ENCODE measurements at places on chromosomes 6 and 20. TPM values are rescaled to one million over a fixed set of nuclear protein-coding genes. Genes with fewer than 3 reads are reported as not detected.
A peak's percentile ranks its signal among the peaks of the same experiment; 100 is the strongest.

FAM217A gene
- total RNA-seq, result not detected

SDHAF4 gene
- total RNA-seq, result 10.6 TPM

TP53TG5 gene
- not detected for total RNA-seq

MUC21 gene
- not detected for total RNA-seq

HLA-DRB1 gene
- total RNA-seq, result not detected

NRSN1 gene
- not detected for total RNA-seq

BANF2 gene
- not detected for total RNA-seq

BMP2 gene
- total RNA-seq, result not detected

HLA-DPA1 gene
- not detected for total RNA-seq

NKAPL gene
- total RNA-seq, result not detected

GRCh38 chr20:9551808-9552550, 37.6 kb downstream of the LAMP5 start:
- no peak for DNase-seq

DNA sequence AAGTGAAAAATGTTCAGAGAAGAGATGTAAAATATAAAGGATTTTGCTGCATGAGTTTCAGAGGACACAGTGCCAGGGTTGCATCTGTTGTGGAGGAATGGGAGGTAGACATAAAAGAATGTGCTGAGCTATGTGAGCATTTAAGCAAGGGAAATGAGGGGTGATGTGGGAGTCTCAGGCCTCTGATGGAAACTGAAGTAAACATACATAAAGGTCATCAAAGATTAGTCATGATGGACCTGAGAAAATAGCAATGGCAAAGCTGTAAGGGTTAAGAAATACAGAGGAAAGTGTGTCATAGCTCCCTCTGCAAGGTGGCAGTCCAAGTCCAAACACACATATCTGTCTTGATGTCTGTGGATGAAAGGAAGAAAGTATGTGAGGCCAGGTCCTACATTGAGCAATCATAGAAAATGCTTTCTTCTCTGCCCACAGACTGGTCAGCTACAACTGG, 306.6 kb upstream of the ECI2 start:
- no peak for DNase-seq

DNA sequence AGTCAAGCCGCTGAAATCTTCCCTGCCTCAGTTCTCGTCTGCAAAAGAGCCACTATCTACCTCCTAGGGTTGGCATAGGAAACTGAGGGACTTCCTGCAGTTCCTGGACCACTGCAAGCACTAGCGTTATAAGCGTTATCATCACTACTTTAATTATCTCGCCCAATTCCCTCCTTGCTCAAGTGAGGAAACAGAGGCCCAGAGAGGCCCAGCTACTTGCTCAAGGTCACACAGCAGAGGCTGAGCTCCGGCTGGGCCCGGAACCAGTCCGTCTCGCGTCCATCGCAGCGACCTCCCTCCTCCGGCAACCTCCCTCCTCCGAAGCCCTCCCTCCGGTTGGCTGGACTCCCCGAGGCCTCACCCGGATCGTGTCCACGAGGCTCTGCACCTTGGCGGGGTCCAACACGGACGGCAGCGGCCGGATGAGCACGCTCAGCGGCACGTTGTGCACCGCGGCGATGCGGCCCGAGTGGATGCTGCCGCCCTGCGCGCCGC, 338 bp downstream of the SRXN1 start:
- DNase-seq, result no peak

GRCh38 chr6:92047860-92048259, 1371.5 kb downstream of the EPHA7 start:
- peak; percentile 94 for DNase-seq

GRCh38 chr6:48736501-48737206, 625.7 kb upstream of the PTCHD4 start:
- DNase-seq, result no peak

DNA sequence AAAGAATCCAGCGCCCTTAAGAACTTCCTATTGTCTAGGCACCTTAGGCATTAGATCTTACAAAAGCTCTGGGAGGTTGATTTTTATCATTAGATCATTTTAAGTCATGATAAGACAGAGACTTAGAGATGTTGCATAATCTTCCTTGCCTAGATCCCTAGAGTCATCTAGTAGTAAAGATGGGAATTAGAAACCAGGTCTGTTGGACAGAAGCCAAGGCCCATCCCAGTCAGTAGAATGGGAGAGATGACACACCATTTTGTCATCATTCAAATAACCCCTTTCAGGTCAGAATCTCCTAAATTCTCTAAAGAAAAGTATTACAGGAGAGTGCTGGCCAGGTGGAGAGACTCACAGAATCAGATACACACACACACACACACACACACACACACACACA, 579.1 kb downstream of the BMP2 start:
- DNase-seq, result no peak

GRCh38 chr6:21691685-21692346, 98.3 kb downstream of the SOX4 start:
- DNase-seq, result no peak

DNA sequence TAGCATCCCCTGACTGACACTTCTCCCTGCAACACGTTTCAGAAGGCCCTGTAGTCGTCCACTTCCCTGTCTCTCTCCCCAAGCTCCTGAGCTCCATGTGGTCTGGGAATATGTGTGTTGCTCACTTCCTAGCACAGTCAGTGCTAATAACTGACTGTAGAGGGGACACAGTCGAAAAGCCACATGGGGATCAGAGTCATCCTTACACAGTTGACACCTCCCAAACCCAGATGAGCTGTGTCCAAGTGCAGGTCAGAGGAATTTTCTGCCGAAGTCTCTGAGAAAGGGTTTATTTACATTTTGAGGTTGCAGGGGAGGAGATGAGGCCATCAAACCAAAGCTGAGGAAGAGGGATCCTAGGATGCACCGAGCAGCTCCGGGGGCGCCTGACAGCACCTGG, 3.5 kb upstream of the ADAM33 start:
- no peak for DNase-seq

- no peak for DNase-seq
Observed at GRCh38 chr6:15132854-15133670, 112.8 kb upstream of the JARID2 start.

GRCh38 chr6:169868458-169868857, 117.0 kb downstream of the ERMARD start:
- DNase-seq, result peak; percentile 72

DNA sequence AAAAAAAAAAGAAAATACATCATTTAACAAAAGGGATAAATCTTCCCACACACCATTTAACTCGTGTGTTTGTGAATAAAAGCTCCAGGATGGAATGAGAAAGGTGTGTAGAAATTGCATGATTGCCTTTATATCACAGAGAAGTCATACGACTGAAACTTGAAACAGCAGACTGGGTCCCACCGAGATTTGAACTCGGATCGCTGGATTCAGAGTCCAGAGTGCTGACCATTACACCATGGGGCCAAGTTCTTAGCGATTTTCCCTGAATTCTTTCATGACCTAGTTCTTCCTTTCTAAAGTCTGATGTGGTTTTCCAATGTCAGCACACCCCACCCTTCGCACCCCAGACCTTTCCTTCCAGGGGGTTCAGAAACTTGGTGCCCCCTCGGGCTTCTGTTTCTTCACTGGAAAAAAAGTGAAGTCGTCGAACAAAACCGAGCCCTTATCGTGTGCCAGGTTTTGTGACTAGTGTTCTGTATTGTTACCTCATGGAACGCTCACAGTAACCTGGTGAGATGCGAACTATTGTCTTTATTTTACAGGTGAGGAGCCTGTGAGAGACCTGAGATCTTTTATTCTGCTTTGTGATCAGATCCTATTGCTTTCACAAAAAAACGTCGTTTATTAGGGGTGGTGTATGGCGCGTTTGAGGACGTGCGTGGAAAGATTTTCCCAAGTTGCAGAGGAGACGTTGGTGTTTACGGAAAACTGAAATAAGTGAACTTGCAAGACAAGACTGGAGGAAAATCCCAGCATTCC, 120.8 kb downstream of the OR2B2 start:
- DNase-seq, result peak; percentile 79

- no peak for DNase-seq
Observed at GRCh38 chr20:41865938-41866337, 247.8 kb upstream of the CHD6 start.

- DNase-seq, result no peak
Observed at GRCh38 chr6:39393075-39393474, 70.6 kb upstream of the KCNK16 start.

- DNase-seq, result no peak
Observed at GRCh38 chr20:47547034-47547387, 45.3 kb downstream of the NCOA3 start.

DNA sequence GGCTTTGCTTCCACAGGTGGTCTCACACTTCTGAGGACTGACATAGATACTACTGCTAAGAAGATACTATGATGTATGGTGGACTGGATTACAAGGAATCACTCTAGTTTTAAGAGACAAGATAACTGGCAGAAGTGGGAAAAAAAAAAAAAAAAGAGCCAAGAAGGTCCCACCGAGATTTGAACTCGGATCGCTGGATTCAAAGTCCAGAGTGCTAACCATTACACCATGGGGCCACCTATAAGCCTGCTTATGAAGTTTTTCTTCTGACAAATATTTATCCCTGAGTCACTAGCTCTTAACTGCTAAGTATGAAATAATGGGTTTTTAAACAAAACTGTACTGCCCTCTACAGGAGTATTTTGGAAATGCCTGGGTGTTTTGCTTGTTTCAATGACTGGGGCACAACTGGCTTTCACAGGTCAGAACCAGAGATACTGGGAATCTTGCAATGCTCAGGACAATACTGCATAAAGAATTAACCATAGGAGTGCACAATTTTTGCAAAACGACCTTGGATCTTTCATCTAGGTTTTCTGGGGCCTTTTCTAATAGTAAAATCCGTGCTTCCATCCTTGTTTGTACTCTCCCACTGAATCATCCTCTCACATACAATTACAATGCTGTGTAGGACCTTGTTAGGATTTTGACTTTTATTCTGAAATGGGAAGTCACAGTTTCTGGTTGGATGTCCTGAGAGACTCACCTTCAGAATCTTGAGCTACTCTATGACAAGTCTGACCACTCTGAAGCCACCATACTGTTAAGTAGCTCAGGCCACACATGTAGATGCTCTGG, 116.3 kb downstream of the OR2B2 start:
- DNase-seq, result peak; percentile 90
